ENCODE measurements at places on chromosomes 11 and 22. TPM values are rescaled to one million over a fixed set of nuclear protein-coding genes. Genes with fewer than 3 reads are reported as not detected.

Gene ABTB2
- 10.1 TPM for total RNA-seq

Gene CD44
- total RNA-seq, result 1,425 TPM

Gene POTEH
- total RNA-seq, result not detected

Gene MMP8
- total RNA-seq, result not detected

Gene CASP5
- not detected for total RNA-seq

Gene DLG2
- total RNA-seq, result 37.9 TPM

Gene P4HA3
- total RNA-seq, result not detected

Gene RDX
- total RNA-seq, result 44.9 TPM

Gene SLC25A18
- 0.26 TPM for total RNA-seq

Gene CXCR5
- not detected for total RNA-seq

Gene ANO1
- 133 TPM for total RNA-seq

Gene POLD3
- 10.9 TPM for total RNA-seq

Gene PIWIL4
- total RNA-seq, result 2.1 TPM

Gene MMP1
- not detected for total RNA-seq

Gene TRPM5
- not detected for total RNA-seq

Gene ADM
- 64.6 TPM for total RNA-seq

Gene TPBGL
- not detected for total RNA-seq

Gene DEFB131B
- total RNA-seq, result not detected

Gene YDJC
- total RNA-seq, result 32.0 TPM

Gene OR56A1
- total RNA-seq, result 0.25 TPM

Gene BIRC3
- total RNA-seq, result 18.2 TPM

Gene KBTBD4
- total RNA-seq, result 32.2 TPM

Gene TMEM123
- total RNA-seq, result 196 TPM

Gene RASSF10
- 9.2 TPM for total RNA-seq

Gene CASTOR1
- 22.8 TPM for total RNA-seq

Gene OR51E2
- not detected for total RNA-seq

Gene OR51B5
- not detected for total RNA-seq

Gene RTN4RL2
- 3.2 TPM for total RNA-seq

Gene CSF2RB
- 4.7 TPM for total RNA-seq

Gene RRP8
- 33.6 TPM for total RNA-seq

Gene INSC
- total RNA-seq, result 0.34 TPM

Gene RAB39A
- not detected for total RNA-seq

Gene TSPAN4
- 69.3 TPM for total RNA-seq

Gene FAM181B
- total RNA-seq, result 0.38 TPM

Gene ATG13
- total RNA-seq, result 93.7 TPM

Gene ABCC8
- 0.42 TPM for total RNA-seq

Gene MUC6
- not detected for total RNA-seq

Gene OR52M1
- not detected for total RNA-seq

Gene FREY1
- 3.7 TPM for total RNA-seq

Gene TMEM45B
- 42.0 TPM for total RNA-seq

Gene SLC35C1
- total RNA-seq, result 8.1 TPM

Gene PTPRCAP
- 3.1 TPM for total RNA-seq

Gene TEAD1
- 84.8 TPM for total RNA-seq

Gene THY1
- total RNA-seq, result 4.5 TPM

Gene C11orf87
- 0.16 TPM for total RNA-seq

Gene KIAA1671
- total RNA-seq, result 114 TPM

Gene TH
- not detected for total RNA-seq

All from suprapubic skin (tissue), 4 donors.